ENCODE measurements at places on chromosomes 1 and 21.

DNA sequence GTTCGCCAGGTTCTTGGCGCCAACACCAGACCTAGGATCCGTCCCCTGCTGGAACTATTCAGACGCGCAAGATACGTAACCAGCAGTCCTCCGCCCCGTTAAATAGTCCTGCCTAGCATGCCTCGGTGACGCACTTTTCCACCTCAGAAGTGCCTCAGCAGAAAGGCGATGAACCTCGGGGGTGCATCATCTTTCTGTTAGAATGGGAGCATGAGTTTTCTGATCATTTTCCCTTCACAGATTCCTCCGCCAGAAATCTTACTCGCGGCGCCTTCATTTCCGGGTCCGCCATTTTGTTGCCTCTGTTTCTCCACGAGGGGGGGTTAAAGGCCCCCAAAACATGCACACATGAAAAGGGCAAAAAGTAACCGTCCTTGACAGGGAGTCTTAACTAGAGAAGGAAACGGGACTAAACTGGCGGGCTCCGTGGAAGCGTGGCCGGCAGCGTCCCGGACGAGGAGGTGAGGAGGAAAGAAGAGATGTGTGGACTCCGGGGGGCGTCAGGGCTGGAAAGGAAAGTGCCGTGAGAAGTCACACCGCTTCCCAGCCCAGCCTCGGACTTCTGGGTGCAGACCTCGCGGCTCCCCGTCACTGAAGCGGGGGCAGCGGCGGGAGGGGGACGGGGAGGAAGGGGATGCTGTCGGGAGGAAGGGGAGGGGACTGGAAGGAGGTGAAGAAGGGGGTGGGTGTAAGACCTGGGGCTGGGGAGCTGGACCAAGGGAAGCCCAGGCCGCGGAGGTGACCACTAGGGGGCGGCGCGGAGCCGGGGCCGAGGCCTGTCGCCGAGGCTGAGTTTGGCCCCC is at the start of gene GABPB2:
Gene GABPB2, plus strand, starts transcription at position 288 of the 803 bp plus-strand sequence. CDS start 17,429 bp downstream, outside the sequence.
- DNase-seq = peak; percentile 93

- no peak for DNase-seq
Observed at GRCh38 chr1:228154670-228155571, 5.2 kb downstream of the GJC2 start.

DNA sequence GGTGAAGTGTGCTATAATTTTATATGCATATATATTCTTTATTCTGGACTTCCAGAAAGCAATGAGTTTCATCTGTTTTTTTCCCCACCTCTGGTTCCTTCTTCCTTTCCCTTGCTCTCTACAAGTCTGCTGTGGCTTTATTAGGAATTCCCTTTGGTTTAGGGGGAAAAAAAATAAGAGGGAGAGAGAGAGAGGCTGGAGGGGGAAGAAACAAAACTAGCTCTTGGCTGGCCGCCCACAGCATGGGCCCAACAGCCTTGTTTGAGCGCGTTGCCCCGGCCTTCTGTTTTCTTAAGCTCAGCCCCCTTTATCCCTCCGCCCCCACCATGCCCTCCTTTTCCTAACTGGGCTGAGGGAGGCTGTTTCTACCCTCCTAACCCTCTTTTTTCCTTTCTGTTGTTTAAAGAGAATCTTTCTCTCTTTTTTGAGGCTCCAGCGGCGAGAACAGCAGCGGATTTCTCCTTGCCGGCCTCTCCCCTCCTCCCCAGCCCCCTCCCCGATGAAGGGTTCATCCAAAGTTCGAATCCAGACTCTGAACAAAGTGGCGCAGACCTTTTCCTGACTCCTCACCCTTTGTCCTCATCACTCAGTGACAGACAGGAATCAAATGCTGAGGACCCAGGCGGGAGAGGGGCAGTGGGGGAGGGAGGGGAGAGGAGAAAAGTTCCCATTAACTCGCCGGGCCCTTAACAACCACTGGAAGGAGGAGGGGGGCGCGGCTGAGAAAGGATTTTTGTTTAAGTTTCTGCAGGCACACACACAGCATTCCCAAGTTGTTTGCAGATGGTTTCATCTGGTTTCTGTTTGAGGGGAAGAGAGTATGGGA is 29.7 kb downstream of the PBX1 start:
- no peak for DNase-seq

DNA sequence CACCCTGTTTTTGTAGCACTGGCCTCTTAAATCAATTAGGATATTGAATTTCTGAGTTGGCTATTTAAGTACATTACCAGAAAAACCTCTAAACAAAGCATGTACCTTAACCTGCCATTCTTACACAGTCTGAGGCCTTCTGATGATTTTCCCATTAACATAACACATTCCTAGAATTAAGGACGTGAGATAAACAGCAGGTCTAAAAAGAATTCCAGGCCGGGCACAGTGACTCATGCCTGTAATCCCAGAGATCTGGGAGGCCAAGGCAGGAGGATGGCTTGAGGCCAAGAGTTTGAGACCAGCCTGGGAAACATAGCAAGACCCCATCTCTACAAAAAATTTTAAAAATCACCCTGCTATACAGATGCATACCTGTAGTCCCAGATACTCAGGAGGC is 18.0 kb upstream of the LRRC8D start:
- DNase-seq = no peak

DNA sequence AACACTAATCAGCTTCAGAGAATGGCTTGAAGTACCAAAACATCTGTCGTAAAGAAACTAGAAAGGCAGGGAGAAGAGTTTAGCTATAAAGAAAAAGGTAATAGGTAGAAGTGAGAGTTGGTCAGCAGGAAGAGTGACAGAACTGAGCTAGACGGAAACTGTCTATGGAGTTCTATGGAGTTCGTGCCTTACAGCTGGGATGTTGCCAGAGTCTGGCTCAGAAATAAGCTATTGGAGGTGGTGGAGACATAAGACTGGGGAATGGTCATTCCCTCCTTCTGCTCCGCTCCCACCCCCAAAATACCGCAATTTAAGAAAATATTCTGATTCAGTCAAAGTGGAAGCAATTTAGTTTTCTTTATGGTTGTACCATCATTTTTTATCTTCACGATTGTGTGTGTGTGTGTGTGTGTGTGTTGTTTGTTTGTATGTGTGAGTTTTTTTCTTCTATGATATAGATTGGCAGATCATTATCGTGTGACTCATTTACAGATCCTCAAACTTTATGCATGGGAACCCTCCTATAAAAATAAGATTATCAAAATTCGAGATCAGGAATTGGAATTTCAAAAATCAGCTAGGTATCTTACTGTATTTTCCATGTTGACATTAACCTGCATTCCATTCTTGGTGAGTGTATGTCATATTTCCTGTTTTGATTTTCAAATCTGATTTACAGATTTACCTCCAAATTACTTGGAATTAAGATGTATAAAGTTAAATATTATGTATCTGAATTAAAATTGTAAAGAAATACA is 79.0 kb downstream of the HSPA13 start:
- no peak for DNase-seq

GRCh38 chr21:41345934-41346685 is 15.7 kb upstream of the MX2 start:
- no peak for DNase-seq

DNA sequence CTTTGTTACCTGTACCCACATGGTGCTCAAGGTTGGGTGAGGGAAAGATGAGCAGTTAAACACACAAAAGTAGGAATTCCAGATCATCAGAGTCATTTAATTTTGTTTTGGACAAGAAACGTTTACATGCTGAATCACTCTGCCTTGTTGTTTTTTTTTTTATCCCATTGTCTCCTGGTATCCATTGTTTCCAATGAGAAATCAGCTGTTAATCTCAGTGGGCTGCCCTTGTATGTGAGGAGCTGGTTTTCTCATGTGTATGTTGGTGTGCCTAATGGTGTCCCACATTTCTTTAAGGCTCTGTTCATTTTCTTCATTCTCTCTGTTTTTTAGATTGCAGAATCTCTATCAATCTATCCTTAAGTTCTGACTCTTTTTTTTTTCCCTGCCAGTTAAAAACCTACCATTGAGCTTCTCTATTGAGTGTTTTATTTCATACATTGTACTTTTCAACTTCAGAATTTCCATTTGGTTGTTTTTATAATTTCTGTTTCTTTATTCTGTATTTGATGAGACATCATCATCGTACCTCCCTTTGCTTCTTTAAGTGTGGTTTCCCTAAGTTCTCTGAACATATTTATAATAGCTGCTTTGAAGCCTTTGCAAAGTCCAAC is 8.8 kb upstream of the OBSCN start:
- DNase-seq = no peak

DNA sequence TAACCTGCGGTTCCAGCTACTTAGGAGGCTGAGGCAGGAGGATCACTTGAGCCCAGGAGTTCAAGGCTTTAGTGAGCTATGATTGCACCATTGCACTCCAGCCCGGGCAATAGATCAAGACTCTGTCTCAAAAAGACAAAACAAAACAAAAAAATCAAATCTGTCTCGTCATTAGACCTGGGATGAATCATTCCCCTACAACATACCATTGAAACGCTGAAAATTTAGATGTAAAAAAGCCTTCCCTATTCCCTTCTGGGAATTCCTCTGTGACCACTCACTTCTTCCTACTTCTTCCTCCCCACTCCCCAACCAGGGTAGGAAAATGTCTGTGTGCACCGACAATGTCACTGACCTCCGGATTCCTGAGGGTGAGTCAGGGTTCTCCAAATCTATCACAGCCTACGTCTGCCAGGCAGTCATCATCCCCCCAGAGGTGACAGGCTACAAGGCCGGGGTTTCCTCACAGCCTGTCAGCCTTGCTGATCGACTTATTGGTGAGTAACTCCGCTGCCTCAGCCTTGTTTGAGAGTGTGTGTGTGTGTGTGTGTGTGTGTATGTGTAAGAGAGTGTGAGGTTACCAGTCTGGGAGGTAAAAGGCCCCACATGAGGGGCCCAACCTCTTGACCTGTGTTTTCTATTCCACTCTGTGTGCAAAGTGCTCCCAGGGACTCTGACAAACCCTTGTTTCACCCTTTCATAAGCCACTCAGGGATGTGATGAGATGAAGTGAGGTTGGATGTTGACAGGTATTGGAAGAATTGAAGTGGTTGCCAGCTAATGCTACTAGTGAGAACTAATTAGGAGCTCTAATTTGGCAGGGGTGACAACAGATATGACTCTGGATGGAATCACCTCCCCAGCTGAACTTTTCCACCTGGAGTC is 16.3 kb upstream of the SARS1 start:
- no peak for DNase-seq

GRCh38 chr1:79089946-79090345 is 83.4 kb upstream of the ADGRL4 start:
- no peak for DNase-seq

GRCh38 chr1:206932177-206932576 is 10.4 kb upstream of the FCMR start:
- DNase-seq = no peak

- DNase-seq = no peak
Observed at GRCh38 chr21:31222142-31222541, 121.9 kb downstream of the TIAM1 start.

DNA sequence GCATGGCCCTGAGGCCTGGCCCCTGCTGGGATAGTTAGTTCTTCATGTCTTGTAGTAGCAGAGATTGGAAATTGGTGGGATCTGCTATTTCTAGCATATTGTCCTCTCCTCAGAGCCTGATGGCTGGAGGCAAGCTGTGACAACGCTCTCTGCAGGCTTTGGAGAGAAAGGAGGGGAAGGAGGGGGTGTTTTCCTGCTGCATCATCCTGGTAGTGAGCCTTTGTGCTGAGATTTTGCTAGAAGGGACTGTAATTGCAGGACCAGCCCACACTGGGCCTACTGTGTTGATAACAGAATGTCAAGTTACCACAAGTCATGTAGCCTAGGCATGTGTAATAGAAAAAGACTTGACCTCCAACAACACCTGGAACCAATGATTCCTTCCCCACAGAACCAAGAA is 351.0 kb downstream of the SIPA1L2 start:
- no peak for DNase-seq

DNA sequence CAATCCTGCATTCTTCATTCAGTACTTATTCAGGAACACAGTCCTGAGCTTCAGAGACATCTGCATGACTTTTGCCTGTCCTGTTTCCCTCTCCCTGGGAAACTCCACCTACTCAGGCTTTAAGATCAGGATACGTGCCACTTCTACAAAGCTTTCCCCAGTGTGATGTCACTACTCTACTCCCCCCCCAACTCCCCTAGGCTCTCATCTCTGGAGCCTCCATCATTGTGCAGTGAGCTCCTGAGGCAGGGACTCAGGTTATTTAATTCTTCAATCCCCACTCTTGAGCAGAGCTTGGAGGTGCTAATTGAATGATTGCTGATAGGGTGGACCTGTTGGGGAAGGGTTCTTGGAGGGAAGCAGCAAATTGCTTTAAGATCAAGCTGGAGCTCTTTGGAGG is 1.2 kb downstream of the NT5C1A start:
- no peak for DNase-seq

DNA sequence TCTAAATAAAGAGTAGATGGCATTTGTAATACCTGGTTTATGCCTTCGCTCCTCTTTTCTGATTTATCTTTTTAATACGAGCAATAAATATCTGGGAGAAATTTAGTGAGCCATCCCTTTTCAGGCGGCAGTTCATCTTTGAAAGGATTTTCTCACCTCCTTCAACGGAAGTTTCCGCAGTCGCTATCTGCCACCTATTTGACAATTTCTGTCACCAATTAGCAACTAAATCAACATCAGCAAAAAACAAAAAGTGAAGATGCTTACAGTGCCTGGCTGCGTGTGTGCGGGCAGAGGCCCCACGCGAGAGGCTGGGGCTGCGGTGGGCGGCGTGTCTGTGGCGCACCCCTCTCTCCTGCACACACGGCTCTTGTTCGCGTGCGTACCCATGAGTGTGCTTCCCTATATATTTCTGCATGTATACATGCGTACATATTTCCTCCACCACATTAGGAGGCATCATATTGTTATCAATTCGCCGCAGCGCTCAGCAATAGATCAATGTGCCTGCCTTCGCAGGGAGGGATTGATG is 117.3 kb upstream of the BARHL2 start:
- DNase-seq = no peak

- no peak for DNase-seq
Observed at GRCh38 chr1:153866045-153866850, 56.5 kb downstream of the GATAD2B start.

DNA sequence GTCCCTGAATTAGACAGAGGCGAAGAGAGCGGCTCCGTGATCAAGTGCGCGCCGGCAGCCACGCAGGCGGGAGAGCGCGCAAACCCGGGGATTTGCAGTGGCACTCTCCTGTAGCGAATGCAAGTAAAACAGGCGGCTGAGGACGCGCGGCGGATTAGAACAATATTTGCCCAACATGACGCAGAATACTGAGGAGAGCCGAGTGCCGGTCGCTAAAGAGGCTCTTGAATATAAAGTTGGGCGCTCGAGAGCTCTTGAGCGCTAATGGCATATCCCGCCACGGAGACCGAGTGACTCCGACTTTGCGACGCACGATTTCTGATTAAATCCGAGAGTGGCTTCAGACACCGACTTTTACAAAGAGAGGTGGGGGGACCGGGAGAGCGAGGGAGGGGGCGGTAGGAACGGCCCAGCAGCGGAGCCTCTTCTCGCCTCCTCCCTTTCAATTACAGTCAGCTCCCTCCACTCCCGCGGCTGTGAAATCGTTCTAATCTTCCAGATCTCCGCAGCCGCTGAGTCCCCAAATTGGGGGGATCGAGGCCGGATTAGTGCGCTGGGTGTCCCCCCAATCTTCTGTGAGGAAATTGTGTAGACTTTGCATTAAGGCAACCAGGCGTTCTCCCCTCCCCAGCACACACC is 2.3 kb downstream of the PAX7 start:
- DNase-seq = no peak

- no peak for DNase-seq
Observed at GRCh38 chr1:211577819-211578639, 932 bp downstream of the SLC30A1 start.

- DNase-seq = peak; percentile 36
Observed at GRCh38 chr21:14567331-14568279, 21.5 kb upstream of the SAMSN1 start.
